ENCODE measurements at places on chromosomes 2 and 18. TPM values are rescaled to one million over a fixed set of nuclear protein-coding genes. Genes with fewer than 3 reads are reported as not detected.

TTC32 gene
- 17.4 TPM for total RNA-seq

DHRS9 gene
- total RNA-seq, result not detected

CHRNG gene
- total RNA-seq, result 36.6 TPM

EML6 gene
- total RNA-seq, result 1.0 TPM

PREPL gene
- 64.1 TPM for total RNA-seq

SLC30A3 gene
- total RNA-seq, result 4.4 TPM

- no peaks in the 10 kb centered on the region for H3K27me3 ChIP-seq
- H3K4me3 ChIP-seq, result no peak overlapping the region
- no peaks in the 10 kb centered on the region for H3K36me3 ChIP-seq
- H3K4me1 ChIP-seq, result 0 out of 2 replicates have a peak, but pooled peaks cover 3% of the 10 kb centered on the region
- no peak overlapping the region for H3K27ac ChIP-seq
These were observed 10.5 kb downstream of the CYB5A start for GRCh38 chr18:74281011-74281979.

DNA sequence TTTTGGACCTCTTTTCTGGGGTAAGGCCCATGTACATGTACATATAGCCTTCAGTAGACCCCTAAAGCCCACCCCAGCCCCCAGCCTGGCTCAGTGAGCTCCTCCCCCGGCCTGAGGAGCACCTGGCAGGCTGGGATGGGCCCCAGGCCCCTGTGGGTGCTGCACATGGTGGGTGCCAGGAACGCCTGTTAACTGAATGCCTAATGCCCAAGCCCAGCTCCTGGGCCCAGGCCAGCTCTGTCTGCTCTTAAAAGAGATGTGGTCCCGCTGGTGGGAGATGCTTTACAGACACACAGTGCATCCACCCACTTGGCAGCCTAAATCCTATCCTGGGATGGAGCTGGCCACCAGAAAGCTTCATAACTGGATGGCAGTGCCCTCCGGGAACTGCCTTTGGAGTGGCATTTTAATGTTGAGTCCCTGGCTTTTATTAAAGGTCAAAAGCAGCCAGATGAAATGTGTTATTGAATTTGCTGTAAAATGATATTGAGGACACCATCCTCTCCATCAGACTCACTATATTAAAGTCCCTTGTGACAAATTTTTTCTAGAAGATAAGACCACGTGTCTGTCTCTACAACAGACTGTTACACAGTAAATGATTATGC, 7.7 kb upstream of the OXER1 start:
- no peak for DNase-seq
- H3K27ac ChIP-seq, result no peak overlapping the region
- no peaks in the 10 kb centered on the region for H3K36me3 ChIP-seq
- no peaks in the 10 kb centered on the region for H3K27me3 ChIP-seq
- no peaks in the 10 kb centered on the region for H3K4me1 ChIP-seq
- no peak overlapping the region for H3K4me3 ChIP-seq

GRCh38 chr2:234536178-234536965, 39.5 kb upstream of the ARL4C start:
- H3K36me3 ChIP-seq, result no peaks in the 10 kb centered on the region
- no peak overlapping the region for H3K27ac ChIP-seq
- no peaks in the 10 kb centered on the region for H3K4me1 ChIP-seq
- no peak for DNase-seq

GRCh38 chr2:70089220-70089982, 2.1 kb downstream of the PCBP1 start:
- peak overlapping the region; percentile 100 for H3K27ac ChIP-seq
- no peaks in the 10 kb centered on the region for H3K27me3 ChIP-seq
- H3K4me1 ChIP-seq, result peaks cover 35% of the 10 kb centered on the region
- H3K4me3 ChIP-seq, result peak overlapping the region; percentile 80

DNA sequence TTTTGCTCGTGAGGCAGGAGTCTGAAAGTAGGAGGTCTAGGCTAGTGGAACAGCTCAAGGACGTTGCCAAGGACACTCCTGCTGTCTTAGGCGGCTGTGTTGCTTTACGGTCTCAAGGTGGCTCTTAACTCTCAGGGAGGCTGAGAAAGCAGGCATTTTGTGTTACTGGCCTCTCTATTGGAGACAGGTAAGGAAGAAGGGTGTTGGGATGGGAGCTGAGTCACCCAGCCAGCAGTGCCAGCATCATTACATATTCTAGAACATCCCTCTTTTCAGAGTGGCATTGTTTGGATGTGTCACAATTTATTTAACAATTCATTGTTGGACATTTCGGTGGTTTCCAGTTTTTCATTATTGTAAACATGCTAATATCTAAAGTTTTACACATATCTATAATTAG, 30.8 kb upstream of the TMEM214 start:
- H3K4me1 ChIP-seq, result no peaks in the 10 kb centered on the region
- DNase-seq, result no peak
- no peaks in the 10 kb centered on the region for H3K36me3 ChIP-seq
- H3K27me3 ChIP-seq, result no peaks in the 10 kb centered on the region
- H3K4me3 ChIP-seq, result no peak overlapping the region

DNA sequence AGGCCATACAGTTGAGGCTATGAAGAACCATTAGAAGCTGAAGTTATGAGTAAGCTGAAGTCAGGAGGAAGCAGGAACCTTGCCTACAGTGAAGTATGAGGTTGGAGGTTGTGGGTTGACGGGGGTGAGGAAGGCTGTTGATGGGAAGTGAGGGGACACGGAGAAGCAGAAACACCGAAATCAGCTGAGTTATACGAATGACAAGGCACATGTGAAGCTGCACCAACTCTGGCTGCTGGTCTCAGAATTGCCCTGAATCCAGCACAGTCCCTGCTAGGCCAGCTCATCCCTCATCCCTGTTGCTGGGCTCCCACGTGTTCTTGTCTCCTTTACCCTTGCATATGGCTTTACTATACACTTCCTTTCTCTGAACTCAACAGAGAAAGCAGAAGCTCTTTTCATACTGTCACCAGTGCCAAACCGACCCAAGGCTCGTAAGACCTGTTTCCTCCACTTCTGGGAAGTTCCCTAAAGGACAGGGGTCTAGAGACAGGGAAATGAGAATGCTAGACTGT, 9.2 kb upstream of the TMEM247 start:
- no peaks in the 10 kb centered on the region for H3K27me3 ChIP-seq
- no peaks in the 10 kb centered on the region for H3K36me3 ChIP-seq
- peaks cover 9% of the 10 kb centered on the region for H3K4me1 ChIP-seq
- H3K27ac ChIP-seq, result no peak overlapping the region
- H3K4me3 ChIP-seq, result no peak overlapping the region
- no peak for DNase-seq

DNA sequence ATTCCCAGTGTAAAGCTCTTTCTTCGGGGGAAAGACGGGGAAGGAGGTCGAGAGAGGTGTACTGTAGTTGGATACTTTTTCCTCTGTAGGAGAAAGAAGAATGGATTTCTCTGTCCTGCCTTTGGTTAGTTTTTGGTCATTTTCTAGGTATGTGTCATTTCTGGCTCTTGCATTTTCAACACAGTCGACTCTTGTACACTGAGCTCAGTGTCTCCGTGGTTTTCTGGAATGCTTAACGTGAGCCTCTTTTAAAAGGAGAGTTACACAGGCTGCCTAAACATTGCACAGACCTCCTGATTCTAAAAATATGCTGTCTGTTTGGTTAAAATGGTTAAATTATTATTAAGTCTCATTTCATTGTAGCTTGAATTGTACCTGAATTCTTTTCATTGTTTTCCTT, 21.8 kb upstream of the GLS start:
- no peaks in the 10 kb centered on the region for H3K36me3 ChIP-seq
- peak; percentile 91 for DNase-seq
- H3K27ac ChIP-seq, result peak overlapping the region; percentile 78
- H3K27me3 ChIP-seq, result no peaks in the 10 kb centered on the region
- H3K4me3 ChIP-seq, result peak overlapping the region; percentile 33

- no peaks in the 10 kb centered on the region for H3K27me3 ChIP-seq
- no peak overlapping the region for H3K27ac ChIP-seq
- no peaks in the 10 kb centered on the region for H3K4me1 ChIP-seq
These were observed 1681.0 kb upstream of the DDX18 start for GRCh38 chr2:116133381-116133942.

DNA sequence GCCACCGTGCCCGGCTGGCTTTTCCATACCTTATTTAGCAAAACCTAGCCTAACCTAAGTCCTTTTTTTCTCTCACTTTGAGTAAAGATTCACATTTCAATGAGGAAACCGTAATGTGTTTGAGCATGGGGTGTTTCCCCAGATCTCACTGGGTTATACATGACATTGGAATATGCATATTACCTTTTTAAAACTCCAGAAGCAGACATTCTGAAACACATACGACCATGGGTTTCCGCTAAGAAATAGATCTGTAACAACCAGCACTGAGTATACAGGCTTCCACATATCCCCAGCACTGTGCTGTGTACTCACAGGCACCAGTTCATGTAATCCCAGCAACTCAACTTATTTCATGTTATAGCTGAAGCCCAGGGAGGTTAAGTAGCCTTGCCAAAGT, 41.0 kb upstream of the FOSL2 start:
- DNase-seq, result no peak
- H3K36me3 ChIP-seq, result no peaks in the 10 kb centered on the region
- H3K27ac ChIP-seq, result no peak overlapping the region
- no peaks in the 10 kb centered on the region for H3K27me3 ChIP-seq
- H3K4me3 ChIP-seq, result no peak overlapping the region

DNA sequence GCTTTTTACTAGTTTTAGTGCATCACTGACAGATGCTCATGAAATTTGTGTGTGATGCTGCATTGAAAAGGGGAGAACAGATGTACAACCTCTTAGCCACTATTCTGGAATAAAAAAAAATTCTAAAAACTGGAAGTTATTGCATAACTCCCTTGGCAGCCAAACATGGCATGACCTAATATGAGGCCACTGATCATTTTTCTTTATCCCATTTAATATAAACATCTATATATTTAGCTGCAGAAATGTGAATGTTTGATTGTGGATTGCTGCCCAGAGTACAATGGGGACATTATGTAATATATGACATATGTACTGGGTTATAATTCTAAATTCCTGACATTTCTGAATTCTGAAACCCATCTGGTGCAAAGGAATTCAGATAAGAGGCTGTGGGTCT, 86.5 kb downstream of the CDCA7 start:
- H3K27ac ChIP-seq, result no peak overlapping the region
- peaks cover 6% of the 10 kb centered on the region for H3K4me1 ChIP-seq
- H3K4me3 ChIP-seq, result no peak overlapping the region
- H3K36me3 ChIP-seq, result no peaks in the 10 kb centered on the region
- no peak for DNase-seq

- no peak overlapping the region for H3K4me3 ChIP-seq
- no peaks in the 10 kb centered on the region for H3K36me3 ChIP-seq
- H3K27me3 ChIP-seq, result no peaks in the 10 kb centered on the region
These were observed 1336.2 kb upstream of the NRXN1 start for GRCh38 chr2:52368141-52368540.

All from SJCRH30 (cell line).